Endodermal cell (in vitro differentiated cells): ENCODE measurements at places on chromosomes 4 and X.

DNA sequence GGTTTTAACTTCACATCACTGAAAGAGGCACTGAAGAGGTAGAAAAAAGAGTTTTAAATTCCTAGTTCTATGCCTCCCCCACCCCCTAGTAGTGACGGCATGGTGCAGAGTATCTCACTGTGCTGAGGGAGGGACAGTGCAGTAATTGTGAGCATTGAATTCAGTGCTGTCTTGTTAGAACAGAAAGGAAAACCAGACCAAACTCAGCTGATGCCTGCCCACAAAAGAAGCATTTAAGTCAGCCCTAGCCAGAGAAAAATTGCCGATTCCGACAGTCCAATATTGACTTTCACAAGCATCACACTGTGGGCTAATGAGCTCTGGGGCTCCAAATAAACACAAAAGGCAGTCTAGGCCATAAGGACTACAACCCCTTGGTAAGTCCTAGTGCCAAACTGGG, 417.7 kb downstream of the AR start:
- no peak for DNase-seq

- DNase-seq, result no peak
Measured at GRCh38 chr4:120299631-120300030, 233.0 kb upstream of the MAD2L1 start.

DNA sequence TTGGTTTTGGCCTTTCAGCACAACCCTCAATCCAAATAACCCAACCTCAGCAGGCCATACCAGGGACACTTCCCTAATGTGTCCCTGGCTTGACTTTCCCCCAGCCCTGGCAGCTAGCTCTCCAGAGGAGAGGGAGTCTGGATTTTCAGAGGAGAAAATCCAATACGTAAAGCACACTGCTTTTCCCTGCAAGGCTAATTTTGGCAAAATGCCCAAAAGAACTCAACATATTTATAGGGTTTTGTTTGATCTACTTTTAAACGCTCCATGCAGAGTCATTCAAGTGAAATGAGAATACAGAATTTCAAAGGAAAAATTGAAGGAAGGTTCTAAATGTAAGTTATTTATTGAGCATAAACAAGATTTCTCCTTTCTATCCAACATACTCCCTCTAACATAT, 167.2 kb downstream of the SH3KBP1 start:
- DNase-seq, result no peak

DNA sequence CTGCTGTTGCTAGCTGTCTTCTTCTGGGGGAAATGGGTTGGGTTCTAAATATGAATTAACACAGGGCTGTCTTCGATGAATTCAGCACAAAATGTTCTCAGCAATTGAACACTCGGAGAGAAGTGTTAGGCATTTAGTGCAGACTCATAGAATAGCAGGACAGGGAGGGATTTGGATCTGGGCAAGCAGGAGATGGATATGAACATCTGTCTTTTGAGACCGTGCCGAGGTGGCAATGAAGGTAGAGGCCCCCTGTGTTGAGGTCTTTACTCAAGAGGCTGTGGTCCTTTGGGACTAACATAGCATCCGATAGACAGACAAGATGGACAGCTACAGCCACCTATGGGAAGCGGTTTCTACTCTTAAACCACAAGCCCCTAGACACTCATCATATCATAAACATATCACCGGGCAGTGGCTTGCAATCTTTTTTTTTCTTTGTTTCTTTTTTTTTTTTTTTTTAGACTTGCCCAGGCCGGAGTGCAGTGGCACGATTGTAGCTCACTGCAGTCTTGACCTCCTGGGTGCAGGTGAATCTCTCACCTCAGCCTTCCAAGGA, 6.7 kb downstream of the CD99 start:
- DNase-seq, result no peak

- no peak for DNase-seq
Measured at GRCh38 chr4:149933120-149933519, 117.5 kb upstream of the IQCM start.

- no peak for DNase-seq
Measured at GRCh38 chr4:183999435-183999834, 94.3 kb downstream of the STOX2 start.
